ENCODE measurements at places on chromosomes 7 and 10. TPM values are rescaled to one million over a fixed set of nuclear protein-coding genes. Genes with fewer than 3 reads are reported as not detected.

The CYP26C1 gene
- total RNA-seq: not detected

The EDRF1 gene
- 33.8 TPM for total RNA-seq

The RPEL1 gene
- 0.13 TPM for total RNA-seq

The CYP2W1 gene
- not detected for total RNA-seq

The HOXA11 gene
- not detected for total RNA-seq

The ZNF488 gene
- total RNA-seq: 0.08 TPM

The LRGUK gene
- not detected for total RNA-seq

The PTPRE gene
- total RNA-seq: 29.2 TPM

The SPRN gene
- total RNA-seq: not detected

The HOXA10 gene
- total RNA-seq: not detected

The C10orf71 gene
- not detected for total RNA-seq

The C10orf105 gene
- 0.33 TPM for total RNA-seq

The ZNF25 gene
- total RNA-seq: 7.0 TPM

The SHH gene
- not detected for total RNA-seq

The C10orf95 gene
- total RNA-seq: not detected

The POT1 gene
- total RNA-seq: 28.9 TPM

All from activated CD4-positive, alpha-beta memory T cell treated with anti-CD3 and anti-CD28 coated beads, Interleukin-2, amount 10 ng/mL, durations not matched to agents 7 days and 5 days (primary cell).